ENCODE measurements at places on chromosomes 1 and 21.

DNA sequence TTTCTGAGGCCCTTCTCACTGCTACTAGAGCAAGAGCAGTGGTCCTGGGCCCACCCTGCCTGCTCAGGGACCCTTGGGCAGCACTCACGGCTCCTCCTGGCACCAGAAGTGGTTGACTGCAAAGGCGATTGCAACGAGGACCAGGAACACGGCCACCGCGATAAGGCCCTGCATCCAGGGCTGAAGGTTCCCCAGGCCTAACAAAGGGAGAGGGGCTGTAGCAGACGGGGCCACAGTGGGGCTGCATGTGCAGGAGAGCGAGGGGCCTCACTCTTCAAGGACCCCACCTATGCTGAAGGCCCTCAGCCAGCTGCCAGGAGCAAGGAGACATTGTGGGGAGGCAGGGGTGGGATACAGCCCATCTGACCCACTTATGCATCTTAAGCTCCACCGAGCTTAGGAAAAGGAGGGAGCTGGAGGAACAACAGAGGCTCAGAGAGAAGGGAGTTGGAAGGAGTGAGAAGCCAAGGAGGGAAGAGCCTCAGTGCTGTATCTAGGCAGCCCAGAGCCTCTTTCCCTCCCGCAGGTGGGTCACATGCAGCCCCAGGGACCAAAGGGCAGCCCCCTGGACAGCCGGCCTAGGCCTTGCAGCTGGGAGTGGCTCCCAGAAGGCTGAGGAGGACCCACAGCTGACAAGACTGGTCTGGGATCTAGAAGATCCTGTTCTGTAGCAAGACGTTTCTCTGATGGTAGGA is 2.5 kb downstream of the PDZK1IP1 start:
- DNase-seq, result no peak

DNA sequence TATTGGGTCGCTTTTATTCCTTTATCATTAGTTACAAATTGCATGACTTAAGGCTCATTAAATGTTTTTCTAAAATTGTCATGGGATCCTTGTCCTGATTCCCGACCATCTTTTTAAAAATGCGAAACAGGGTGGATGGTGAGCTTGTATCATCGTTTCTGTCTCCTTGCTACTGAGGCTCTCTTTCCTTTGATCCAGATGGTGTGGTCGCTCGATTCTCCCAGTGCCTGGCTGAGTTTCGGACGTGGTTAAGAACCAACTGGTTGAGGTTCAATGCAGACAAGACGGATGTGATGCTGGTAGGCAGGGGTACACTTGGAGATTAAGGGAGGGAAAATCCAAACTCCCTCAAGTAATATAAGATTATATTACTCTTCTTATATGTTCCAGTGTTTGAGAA is 1.2 kb downstream of the MIER1 start:
- DNase-seq, result no peak

GRCh38 chr1:116287341-116288200 is 85.5 kb upstream of the ATP1A1 start:
- no peak for DNase-seq

- peak; percentile 30 for DNase-seq
Observed at GRCh38 chr1:156214024-156214748, 1.4 kb downstream of the PMF1 start.

DNA sequence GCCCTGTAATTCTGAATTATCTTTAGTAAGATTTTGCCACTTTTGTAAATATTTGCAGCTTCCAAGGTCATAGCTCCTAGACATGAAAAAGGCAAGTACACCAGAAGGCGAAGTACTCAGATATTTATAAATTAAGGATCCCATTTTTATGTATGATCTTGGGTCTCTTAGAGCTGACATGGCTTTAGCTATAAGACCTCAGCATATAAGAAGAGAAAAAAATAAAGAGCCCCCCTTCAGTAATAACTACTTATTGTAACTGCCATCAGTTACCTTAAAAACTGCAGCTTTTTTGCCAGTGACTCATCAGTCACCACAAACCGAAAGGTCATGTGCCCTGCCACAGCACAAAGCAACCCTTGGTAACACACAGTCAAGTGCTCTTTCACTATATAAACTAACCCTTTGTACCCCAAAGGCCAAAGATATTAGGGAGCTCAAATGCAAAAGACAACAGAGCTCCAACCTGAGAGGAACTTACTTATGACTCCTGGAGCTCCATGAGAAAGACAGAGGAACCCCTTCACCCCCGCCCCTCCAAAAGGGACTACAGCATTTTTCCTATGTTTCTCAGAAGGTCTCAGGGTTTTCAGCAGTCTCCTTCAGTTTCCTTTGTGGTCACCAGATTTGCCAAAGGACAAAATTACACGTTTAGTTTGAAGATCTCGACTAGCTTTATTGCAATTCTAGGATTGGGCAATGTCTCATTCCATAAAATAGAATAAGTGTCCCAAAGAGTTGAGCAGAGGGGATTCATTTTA is 219.8 kb upstream of the DUSP10 start:
- DNase-seq, result peak; percentile 83

DNA sequence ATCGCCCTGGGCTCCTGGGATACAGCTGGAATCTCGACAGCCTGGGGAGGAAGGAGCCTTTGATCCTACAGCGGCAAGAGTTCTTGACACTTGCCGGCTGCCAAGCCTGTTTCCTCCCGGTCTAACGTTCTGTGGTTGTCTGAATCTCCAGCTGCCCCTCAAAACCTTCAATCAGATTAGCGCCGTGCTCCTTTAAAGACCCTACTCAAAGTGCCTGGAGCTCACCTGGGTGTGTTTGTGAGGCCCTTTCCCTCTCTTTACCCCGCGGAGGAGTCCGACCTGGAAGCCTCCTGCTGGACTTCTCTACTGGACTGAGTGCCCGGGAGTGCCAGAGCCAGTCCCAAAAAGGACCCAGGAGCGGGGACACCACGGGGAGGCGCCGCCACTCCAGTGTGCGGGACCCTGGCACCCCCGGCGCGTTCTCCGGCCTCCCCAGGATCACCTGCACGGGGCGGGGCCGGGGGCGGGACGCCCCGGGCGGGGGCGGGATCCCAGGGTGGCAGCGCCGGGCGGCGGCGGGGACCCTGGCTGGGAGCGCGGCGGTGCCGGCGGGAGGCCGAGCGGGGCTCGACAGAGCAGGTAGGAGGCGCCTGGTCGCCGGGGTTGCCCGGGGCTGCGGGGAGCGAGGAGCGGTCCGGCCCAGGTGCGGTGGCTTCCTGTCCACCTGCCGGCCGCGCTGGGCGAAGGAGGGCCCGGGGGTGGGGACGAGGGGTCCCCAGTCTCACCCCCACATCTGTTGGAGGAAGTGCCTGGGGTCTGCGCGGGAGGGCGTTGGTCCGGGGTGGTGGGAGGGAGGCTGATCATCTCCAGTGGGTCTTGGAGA is at the start of gene NCMAP:
NCMAP (plus strand) TSS at position 497 of the 823 bp plus-strand sequence. CDS start 39,344 bp downstream, outside the sequence.
- DNase-seq, result no peak

- no peak for DNase-seq
Observed at GRCh38 chr1:66231681-66232463, 302.1 kb upstream of the SGIP1 start.

DNA sequence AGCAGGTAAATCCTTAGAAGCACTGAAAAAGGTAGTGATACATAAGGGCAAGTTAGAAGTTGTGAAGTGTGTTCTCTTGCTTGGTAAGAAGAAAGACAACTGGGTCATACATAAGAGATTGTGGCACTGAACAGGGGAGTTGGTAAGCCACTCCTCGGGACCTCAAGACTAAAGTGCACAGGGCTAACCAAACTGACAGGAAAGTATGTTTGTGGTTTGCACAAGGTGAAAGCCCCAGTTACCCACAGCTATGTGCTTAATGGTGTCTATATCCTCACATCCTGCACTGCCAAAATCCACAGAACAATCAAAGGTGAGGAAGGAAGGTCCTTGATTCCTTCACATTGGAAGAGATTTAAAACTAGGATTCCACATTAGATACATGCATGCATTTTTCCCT is 276.5 kb downstream of the DNM3 start:
- no peak for DNase-seq

GRCh38 chr1:193569096-193569982 is 382.9 kb upstream of the B3GALT2 start:
- peak; percentile 8 for DNase-seq

GRCh38 chr1:55560266-55560665 is 345.1 kb upstream of the USP24 start:
- DNase-seq, result no peak

DNA sequence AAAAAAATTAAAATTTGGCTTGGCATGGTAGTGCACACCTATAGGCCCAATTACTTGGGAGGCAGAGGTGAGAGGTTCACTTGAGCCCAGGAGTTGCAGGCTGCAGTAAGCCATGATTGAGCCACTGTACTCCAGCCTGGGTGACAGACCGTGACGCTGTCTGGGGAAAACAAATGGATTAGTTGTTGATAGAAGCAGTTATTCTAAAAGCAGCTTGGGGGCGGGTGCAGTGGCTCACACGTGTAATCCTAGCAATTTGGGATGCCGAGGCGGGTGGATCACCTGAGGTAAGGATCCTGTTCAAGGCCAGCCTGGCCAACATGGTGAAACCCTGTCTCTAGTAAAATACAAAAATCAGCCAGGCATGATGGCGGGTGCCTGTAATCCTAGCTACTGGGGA is 40.3 kb downstream of the KIF1B start:
- no peak for DNase-seq

GRCh38 chr1:53454019-53454418 is 5.2 kb upstream of the DMRTB1 start:
- DNase-seq, result peak; percentile 74

GRCh38 chr1:84907095-84907827 is 14.3 kb upstream of the LPAR3 start:
- DNase-seq, result no peak

DNA sequence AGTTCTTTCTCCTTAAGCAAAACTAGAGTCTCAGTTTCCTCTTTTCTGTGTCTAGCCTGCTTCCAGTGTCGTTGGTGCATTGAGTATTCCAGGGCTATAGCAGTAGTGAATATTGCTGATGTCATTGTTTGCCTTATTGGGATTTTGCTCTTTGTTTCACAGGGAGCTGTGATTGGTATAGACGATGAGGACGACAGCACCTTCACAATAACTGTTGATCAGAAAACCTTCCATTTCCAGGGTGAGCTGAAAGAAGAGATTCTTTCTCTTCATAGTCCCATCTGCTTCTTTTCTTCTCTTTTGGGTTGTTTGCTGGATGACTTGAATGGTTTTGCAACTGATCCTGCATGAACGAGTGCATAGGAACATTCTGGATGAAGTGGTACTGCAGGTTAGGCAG is 52.4 kb downstream of the OSBPL9 start:
- DNase-seq, result no peak

- no peak for DNase-seq
Observed at GRCh38 chr1:7410156-7410555, 360.9 kb upstream of the VAMP3 start.

DNA sequence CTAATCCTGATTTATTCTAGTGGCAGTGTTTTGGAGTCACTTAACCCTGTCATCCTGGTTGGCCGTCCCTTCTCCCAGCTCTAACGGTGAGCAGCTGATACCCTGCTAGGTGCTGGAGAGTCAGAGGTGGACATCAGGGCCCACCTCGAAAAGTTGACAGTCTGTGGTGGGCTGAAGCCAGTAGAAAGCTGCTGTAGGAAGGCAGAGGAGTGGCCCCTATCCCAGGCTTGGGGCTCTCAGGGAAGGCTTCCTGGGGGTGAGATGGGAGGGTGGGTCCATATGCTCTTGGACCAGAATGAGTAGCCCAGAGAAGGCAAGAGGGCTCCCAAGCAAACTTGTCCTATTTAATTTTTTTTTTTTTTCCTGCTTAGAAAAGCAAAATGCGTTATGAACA is 475 bp upstream of the RPL5 start:
- no peak for DNase-seq

- DNase-seq, result peak; percentile 53
Observed at GRCh38 chr21:41921021-41921420, 32.8 kb downstream of the C2CD2 start.

DNA sequence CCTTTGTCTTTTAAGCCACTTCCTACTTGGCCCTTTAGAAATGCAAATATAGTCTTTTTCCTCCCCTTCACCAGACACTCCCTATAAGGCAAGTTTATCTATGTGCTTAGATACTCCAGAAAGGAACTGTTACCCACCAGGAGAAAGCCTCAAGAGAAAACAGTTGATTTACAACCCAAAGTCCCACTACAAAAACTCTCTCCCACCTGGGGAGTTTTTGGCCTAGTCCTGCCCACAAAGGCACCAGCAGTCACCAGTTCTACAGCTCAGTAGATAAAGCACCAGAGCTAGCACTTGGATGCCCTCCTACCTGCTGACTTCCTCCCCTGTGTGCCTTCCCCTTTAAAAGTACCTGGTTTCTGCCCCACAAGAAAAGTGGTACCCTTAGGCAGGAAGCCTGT is 27.7 kb upstream of the HAO2 start:
- no peak for DNase-seq

- DNase-seq, result peak; percentile 3
Observed at GRCh38 chr1:225811622-225812487, 1.9 kb downstream of the EPHX1 start.

DNA sequence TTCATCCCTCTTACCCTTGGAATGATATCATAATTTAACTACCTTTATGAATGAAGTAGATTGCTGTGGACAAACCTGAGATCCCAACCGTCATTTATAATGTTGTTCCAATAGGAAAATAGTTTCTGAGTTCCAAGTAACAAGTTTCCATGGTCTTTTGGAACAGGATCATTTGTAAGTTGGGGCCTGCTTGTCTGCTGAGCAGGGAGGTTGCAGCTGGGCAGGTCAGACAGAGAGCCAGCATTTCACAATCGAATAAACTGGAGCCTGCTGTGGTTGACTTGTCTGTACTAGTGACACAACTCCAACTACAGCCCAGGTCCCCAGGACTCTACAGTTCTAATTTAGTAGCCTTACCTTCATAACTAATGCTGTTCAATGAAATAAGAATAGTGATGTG is 18.6 kb upstream of the RALGPS2 start:
- peak; percentile 47 for DNase-seq

GRCh38 chr1:17892851-17893250 is 137.7 kb downstream of the ACTL8 start:
- DNase-seq, result no peak

DNA sequence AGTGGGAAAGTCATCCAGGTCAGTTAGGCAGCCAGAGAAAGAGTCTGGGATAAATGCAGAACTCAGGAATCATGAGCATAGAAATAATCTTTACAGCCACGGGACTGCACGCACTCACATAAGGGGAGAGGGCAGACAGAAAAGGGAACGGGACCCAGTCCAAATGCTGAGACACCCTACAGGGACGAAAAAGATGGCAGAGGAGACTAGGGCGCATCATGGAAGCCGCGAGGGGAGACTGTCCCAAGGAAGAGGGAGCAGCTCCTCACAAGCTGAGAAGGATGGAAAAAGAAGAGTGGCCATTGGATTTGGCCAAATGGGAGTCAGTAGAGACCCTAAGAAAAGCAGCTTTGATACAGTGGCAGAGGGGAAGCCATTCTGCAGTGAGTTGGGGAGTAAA is 102.9 kb upstream of the TLR5 start:
- no peak for DNase-seq
